Stimulated activated naive CD4-positive, alpha-beta T cell treated with Interleukin-2 at 50 U/mL for 16 hours (primary cell): ENCODE measurements at places on chromosomes 2 and 18.

DNA sequence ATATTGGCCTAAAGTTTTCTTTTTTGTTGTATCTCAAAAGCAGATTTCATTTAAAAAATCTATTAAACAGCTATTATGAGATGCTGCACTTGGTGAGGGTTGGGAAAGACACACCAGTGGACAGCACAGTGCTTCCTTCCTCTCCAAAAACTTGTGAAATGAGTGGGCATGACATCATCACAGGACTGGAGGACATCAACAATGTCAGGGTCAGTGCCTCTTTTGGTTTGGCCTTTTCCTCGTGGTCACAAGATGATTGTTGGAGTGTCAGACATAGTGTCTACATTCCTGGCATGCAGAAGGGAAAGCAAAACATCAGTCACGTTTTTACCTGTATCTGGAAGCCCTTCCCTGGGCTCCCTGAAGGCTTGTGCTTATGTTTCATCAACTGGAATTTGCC is 49.6 kb downstream of the IL1R2 start:
- no peak for DNase-seq

DNA sequence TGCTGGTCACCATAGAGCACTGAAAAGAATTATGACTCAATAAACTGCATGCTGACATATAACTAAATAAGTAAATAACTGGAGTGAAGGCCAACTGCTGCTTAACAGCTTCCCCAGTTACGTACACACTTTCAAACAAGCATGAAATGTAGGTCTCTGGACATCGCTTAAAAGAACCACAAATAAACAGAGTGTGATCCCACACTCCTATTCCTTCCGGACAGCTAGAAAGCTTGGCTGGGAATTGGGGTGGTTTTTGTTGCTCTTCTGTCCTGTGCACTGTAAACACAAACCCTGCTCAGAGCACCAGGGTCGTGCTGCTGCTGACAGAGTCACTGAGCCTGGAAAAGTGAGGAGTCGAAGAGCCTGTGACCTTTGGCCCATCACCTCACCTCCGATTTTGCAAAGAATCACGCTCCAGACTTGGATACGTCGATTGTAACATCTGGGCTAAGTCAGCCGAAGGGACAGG is 162.7 kb upstream of the NT5C1B start:
- no peak for DNase-seq

DNA sequence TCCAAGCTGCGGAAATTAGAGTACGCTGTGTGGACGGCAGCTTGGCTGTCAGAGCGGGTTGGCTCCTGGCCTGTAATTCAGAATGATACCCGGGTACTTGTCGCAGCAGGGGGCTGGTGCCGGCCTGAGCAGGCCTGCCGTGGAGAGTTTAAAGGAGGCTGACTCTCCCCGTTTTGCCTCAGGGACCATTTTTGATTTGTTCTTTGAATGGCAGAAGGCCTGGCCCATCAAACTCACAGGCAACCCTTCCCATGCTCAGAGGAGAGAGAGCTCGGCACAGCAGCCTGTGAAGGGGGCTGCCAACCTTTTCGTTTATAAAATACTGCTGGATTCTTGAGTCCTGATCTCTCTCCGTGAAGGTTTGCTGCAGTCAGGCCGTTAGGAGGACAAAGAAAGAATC is 151.3 kb downstream of the KLHL29 start:
- no peak for DNase-seq

DNA sequence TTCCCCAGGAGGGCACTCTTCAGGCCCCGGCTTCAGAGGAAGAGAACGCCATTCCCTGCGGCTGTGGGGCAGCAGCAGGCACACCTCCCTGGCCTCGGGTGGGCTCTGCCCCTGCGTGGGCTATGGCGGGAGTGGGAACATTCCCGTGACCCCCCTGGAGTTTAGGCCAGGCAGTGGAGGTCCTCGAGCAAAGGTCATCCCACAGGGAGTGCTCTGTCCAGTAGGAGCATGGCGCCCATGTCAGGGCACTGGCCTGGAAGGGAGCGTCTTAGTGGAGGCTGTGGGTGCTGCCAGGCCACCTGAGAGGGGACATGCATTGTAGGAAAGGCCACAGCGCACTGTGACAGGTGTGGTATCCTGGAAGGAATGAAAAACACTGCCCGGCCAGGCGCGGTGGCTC is 9.2 kb upstream of the NFATC1 start:
- no peak for DNase-seq

DNA sequence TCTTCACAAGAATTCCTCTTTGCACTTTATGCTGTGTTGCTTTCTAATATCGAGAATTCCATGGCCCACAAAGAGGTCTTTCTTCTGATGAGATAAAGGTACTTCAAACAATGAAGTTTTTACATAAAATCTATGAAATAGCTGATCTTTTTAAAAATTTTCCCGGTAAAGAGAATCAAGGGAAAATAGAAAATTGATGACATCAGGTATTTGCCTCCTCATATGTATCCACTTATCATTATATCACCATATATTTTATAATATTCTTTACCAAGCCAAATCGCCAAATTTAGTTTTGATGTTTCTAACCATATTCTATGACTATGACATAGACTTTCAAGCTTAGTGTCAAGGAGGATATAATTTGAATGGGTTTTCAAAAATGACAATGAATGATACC is 139.8 kb downstream of the CHST9 start:
- no peak for DNase-seq

DNA sequence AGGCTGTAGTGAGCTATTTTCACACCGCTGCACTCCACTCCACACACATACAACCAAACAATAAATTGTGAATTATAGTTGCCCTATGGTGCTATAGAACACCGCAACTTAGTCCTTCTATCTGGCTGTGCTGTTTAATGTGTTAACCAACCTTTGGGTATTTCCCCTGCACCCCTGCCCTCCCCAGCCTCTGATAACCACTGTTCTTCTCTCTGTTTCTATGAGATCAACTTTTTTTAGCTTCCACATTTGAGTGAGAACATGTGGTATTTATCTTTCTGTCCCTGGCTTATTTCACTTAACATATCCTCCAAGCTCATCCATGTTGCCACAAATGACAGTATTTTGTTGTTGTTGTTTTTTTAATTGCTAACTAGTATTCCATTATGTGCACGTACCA is 32.5 kb downstream of the TET3 start:
- DNase-seq = no peak

DNA sequence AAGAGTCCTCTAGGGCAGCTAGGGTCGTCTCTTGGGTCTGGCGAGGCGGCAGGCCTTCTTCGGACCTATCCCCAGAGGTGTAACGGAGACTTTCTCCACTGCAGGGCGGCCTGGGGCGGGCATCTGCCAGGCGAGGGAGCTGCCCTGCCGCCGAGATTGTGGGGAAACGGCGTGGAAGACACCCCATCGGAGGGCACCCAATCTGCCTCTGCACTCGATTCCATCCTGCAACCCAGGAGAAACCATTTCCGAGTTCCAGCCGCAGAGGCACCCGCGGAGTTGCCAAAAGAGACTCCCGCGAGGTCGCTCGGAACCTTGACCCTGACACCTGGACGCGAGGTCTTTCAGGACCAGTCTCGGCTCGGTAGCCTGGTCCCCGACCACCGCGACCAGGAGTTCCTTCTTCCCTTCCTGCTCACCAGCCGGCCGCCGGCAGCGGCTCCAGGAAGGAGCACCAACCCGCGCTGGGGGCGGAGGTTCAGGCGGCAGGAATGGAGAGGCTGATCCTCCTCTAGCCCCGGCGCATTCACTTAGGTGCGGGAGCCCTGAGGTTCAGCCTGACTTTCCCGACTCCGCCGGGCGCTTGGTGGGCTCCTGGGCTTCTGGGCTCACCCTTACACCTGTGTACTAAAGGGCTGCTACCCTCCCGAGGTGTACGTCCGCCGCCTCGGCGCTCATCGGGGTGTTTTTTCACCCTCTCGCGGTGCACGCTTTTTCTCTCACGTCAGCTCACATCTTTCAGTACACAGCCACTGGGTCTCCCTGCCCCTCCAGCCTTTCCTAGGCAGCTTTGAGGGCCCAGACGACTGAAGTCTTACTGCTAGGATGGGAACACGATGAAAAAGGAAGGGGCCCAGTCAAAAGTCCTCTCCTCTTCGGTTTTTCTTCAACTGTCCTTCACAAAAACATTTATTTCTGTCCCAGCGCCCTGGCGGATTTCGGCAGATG is 8.1 kb downstream of the SIX2 start:
- no peak for DNase-seq

DNA sequence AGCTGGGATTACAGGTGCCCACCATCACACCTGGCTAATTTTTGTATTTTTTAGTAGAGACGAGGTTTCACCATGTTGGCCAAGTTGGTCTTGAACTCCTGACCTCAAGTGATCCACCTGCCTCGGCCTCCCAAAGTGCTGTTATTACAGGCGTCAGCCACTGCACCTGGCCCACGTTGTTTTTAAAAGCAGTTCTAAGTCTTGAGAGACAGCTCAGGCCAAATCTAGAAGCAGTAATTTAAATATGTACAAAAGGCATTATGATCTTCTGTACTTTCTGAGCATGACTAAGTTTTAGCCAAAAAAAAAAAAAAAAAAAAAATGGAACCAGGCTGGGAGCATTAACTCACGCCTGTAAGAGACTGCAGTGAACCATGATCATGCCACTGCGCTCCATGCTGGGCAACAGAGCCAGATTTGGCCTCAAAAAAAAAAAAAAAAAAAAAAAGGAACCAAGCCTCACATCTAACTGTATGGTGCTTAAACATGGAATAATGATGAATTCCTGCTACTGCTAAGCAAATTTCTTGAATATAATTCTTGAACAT is 4.0 kb downstream of the ABHD3 start:
- DNase-seq = no peak

GRCh38 chr18:10453806-10454680 is at the start of gene APCDD1:
Gene APCDD1 (plus strand): TSS chr18:10454635. CDS start chr18:10454982, 347 bp downstream.
- DNase-seq = no peak

GRCh38 chr2:178482437-178482836 is 2.2 kb downstream of the PLEKHA3 start:
- no peak for DNase-seq

DNA sequence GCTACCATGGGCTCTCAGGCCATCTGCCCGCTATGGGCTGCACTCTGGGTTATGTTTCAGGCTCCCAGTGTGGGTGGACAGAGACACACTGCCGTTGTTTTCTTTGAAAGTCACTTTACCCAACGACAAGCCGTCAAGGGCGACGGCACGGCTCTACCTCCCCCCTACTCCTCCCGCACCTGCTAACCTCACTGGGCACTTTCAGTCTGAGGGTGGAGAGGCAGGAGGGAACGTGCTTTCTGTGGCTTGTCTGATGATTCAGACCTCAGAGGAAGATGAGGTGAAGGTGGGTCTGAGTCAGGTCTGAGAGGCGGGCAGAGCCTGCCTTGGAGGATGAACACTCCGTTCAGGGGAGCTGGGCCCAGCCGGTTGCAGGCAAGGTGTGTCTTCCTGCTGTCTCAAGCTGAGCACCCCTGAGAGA is 147.6 kb upstream of the HDAC4 start:
- DNase-seq = peak; percentile 77

GRCh38 chr2:234845602-234846590 is 105.9 kb upstream of the SH3BP4 start:
- DNase-seq = no peak

DNA sequence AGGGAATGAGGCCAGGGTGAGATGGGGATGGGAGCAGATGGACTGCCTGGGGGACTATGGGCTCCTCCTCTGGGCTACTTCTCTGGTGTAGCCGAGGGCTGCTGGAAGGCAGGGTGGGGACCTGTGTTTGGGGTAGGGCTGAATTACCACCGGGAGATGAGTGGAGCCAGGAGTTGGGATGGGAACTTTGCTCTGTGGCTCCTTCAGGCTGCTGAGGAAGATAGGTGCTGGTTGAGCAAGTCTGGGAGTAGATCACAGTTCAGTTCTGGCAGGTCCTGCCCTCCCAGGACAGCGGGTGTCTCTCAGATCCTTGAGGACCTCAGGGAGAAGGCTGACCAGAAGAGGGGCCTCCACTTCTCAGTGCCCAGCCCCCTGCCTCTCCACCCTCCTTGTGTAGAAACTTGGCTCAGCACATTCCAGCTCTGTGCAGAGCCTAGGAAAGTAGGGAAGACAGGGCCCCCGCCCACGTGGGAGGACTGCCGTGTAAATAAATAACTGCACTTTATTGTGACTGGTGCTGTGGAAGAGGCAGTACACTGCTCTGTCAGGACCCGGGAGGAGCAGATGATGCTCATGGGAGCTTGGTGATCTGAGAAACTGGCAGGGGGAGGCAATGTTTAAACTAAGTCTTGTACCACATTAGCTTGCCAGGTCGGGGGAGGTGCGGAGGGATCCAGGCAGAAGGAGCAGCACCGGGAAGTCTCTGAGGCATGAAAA is 15.3 kb downstream of the TET3 start:
- no peak for DNase-seq

DNA sequence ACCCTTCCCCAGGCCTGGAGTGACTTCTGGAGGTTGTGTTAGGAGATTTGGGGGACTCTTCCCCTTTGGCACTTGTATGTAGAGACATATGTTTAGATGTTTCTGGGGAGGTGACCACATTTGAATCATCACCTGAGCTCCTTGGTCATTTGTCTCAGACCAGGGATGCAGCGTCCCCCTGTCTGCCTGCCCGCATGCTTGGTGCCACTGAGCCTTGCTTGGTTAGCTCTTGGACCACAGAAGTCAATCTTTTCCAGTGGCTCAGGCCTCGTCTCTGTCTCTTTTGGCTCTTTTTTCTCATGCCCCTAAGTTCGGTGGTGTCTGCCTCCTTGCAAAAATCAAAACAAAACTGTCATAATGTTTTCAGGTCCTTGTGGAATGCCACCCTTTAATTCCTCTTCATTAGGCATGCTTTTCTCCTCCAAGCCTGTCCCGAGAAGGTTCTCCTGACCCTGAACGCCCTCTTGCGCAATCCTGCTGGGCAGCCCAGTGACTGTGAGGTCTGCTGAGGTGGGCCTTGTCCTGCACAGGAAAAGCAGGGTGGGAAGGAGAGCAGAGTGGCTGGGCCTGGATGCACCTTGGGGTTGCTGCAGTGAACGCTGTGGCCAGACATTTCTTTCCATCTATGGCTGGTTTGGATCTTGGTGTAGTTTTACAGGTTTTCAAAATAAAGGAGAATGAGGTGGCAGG is 24.9 kb downstream of the GLI2 start:
- no peak for DNase-seq

GRCh38 chr2:210195101-210195852 is 24.1 kb upstream of the KANSL1L start:
- DNase-seq = no peak

DNA sequence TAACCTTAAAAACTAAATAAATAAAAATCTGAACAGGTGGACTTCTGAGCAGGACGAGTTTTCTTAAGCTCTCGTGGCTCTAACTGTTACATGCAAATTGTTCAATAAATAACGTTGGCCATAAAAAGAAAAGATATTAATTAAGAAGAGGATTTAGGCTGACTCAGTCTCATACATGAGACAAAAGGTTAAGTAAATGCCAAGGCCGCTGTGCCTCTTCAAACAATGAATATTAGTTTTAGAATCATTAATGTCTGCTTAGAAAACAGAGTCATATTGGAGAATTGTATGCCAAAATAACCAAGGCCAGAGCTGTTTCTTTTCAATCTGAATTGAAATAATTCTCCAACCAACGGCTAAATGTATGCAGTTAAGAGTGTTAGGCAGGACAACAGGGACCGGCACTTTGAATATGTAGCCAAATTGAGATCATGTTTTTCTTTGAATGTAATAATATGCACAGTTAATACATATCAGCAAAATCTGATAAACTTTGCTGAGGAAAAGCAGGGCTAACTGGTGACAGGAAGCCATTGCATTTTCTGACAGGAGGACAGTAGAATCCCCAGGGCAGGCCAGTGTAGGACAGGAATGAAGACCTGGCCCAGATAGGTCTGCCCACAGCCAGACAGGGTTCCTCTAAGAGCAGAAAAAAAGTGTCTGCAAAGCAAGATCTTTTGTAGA is 1041.4 kb upstream of the FANCL start:
- DNase-seq = no peak

- DNase-seq = no peak
Observed at GRCh38 chr2:150526006-150526405, 38.5 kb upstream of the RND3 start.

GRCh38 chr2:188497726-188498125 is 206.1 kb downstream of the GULP1 start:
- no peak for DNase-seq

- no peak for DNase-seq
Observed at GRCh38 chr2:192604295-192604694, 409.6 kb upstream of the TMEFF2 start.
